Substantia nigra (tissue), 51 donors: ENCODE measurements at places on chromosomes 2 and 18.

DNA sequence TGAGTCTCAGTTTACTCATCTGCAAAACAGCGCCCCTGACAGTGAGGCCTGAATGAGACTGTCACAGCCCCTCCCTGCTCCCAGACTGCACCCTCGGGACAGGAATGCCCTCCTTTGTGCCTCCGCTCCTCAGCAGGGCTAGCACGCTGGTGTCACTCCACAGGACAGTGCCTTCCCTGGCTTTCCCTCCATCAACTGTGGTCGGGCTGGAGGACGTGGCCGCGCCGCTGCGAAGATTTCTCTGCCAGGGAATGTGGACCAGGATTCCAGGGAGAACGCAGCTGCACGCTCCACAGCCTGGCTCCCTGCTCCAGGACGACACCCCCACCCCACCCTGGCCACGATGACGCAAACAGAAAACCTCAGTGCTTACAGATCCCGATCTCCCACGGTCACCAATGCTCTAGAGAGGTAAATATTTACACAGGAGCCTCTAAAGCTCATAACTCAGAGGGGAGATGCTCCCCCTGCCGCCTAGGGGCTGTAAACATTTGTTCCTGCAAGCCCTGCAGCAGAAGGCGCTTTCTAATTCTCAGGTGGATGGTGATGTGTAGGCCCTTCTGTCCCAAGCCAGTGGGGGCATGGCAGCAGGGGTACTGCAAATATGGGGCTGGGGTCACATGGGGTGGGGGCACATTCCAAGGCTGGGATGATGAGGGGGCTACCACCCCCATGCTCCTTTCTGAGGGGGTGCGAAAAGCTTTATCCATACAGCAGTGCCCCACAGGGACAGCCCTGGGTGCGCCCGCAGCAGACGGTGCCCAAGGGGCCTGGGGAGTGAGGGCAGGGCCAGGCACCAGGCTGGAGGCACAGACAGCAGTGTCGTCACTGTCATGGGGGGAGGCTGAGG is 12.4 kb downstream of the HS6ST1 start:
- no peak for DNase-seq

GRCh38 chr2:189190685-189191084 is 11.1 kb upstream of the COL5A2 start:
- no peak for DNase-seq

DNA sequence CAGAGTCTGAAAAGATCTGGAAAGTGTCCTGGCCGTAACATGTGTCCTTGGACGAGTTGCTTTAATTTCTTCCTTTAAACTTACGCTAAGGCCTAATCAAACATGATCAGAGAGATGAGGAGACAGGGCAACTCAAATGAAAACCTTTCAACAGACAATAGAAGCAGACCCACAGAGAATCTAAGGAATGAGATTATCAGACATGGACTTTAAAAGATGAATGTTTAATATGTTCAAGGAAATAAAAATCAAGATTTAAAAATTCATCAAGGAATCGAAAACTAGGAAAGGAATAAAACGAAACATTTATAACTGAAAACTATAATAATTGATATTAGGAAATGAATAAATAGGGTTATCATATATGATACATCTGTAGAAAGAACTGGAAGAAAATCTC is 55.1 kb downstream of the RAB31 start:
- DNase-seq = no peak

- no peak for DNase-seq
Observed at GRCh38 chr2:86023366-86023712, 82.3 kb downstream of the POLR1A start.

DNA sequence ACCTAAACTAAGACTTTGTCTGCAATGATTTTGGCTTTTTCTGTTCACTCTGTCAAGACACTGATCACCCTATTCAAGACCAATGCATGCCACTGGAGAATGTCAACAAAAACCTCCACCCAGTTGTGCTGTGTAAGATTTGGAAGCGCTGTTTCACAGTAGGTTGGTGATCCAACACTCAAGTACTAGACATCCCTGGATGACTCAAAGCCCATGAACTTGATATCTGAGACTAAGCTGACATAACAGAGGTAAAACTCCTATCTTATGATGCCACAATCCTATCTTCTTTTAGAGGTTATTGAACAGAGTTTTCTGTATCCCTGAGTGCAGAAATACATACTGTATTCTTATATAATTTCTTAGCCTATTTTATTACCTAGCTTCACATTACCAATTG is 251.3 kb upstream of the ETAA1 start:
- DNase-seq = no peak

DNA sequence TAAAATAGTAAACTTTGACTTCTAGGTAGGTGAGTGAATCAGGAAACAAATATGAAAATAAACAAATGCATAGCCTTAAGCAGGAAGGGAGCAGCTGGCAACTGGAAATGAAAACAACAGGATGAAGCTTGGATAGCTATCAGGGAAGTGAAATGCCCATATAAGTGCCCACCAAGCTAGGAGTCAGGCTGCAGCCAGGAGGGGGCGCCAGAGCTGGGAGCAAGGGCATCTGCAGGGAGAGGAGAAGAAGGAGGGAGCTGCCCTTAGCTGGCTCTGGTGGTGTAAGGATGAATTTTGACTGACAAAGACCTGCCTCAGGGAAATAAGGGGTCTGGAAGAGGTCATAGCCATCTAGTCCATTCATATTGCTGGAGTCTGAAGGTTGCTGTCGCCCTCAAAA is 298.3 kb downstream of the TDRD15 start:
- no peak for DNase-seq
